Neural crest cell (in vitro differentiated cells): ENCODE measurements at places on chromosomes 2 and 18. TPM values are rescaled to one million over a fixed set of nuclear protein-coding genes. Genes with fewer than 3 reads are reported as not detected.
A peak's percentile ranks its signal among the peaks of the same experiment; 100 is the strongest.

DOK6 gene
- 3.6 and 4.0 TPM in 2 replicates for total RNA-seq

DNA sequence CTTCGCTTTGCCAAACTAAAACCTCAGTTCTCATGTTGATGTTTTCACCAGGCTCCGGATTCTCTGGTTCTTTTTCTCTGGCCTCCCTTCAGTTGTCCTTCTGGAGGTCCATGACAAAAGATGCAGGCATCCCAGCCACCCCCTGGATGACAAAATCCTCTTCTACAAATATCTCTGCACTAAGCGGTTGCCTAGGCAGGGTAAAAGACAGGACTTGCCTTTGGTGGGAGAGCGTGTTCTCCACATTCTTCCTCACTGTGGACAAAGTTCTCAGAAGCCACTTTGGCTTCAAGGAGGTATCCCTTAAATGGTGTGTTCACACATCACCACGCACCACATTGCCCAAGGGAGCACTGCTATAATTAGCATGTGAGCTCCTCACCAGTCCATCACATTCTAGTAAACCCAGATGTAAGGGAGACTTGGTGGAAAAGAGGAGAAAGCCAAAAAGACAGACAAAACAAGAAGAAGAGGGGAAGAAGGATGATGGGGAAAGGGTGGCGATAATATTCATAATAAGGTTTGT is 23.6 kb upstream of the MRPL33 start:
- no peak overlapping the region for H3K27ac ChIP-seq
- H3K4me3 ChIP-seq = no peak overlapping the region
- peaks cover 9% of the 10 kb centered on the region for H3K4me1 ChIP-seq
- no peak for DNase-seq
- H3K36me3 ChIP-seq = peaks cover 3% of the 10 kb centered on the region
- H3K27me3 ChIP-seq = peaks cover 33% of the 10 kb centered on the region

- DNase-seq = no peak
- no peak overlapping the region for H3K27ac ChIP-seq
- H3K4me3 ChIP-seq = no peak overlapping the region
- no peaks in the 10 kb centered on the region for H3K36me3 ChIP-seq
- no peaks in the 10 kb centered on the region for H3K27me3 ChIP-seq
- peaks cover 9% of the 10 kb centered on the region for H3K4me1 ChIP-seq
Measured at GRCh38 chr2:226703514-226703913, 96.1 kb downstream of the IRS1 start.

SERPINB12 gene
- not detected in 2 replicates for total RNA-seq

- no peaks in the 10 kb centered on the region for H3K36me3 ChIP-seq
- H3K4me1 ChIP-seq = peaks cover 6% of the 10 kb centered on the region
- H3K4me3 ChIP-seq = no peak overlapping the region
- H3K27me3 ChIP-seq = no peaks in the 10 kb centered on the region
Measured at GRCh38 chr18:44181951-44182747, 498.5 kb upstream of the SETBP1 start.

GRCh38 chr18:52598921-52599320 is 258.9 kb downstream of the DCC start:
- H3K4me3 ChIP-seq = no peak overlapping the region
- DNase-seq = no peak
- H3K4me1 ChIP-seq = peaks cover 9% of the 10 kb centered on the region

DNA sequence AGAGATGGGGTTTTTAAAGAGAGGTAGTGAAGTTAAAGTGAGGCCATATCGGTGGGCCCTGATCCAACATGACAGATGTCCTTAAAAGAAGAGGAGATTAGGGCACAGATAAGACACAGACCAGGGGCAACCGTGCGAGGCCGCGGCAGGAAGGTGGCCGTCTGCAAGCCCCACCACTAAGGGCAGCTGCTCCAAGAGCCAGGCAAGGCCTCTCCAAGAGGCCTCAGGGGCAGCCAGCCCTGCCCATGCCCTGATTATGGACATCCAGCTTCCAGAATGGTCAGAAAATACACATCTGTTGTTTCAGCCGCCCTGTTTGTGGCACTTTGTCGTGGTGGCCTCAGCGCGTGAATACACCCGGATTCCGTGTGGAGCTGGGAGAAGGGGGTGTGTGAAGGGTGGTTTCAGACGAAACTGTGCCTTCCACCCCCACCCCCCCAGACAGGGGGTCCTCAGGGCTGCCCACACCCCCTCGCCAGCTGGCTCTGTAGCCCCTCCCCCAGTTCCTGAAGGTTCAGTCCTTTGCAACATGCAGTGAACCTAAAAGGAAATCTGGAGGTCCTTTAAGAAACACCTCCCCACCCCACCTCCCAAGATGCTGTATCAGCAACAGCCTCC is 74.1 kb upstream of the SMAD7 start:
- DNase-seq = no peak
- H3K4me3 ChIP-seq = no peak overlapping the region
- H3K27ac ChIP-seq = no peak overlapping the region
- no peaks in the 10 kb centered on the region for H3K4me1 ChIP-seq
- no peaks in the 10 kb centered on the region for H3K36me3 ChIP-seq
- no peaks in the 10 kb centered on the region for H3K27me3 ChIP-seq

PROKR1 gene
- total RNA-seq = 0.09 and 0.16 TPM in 2 replicates

DNA sequence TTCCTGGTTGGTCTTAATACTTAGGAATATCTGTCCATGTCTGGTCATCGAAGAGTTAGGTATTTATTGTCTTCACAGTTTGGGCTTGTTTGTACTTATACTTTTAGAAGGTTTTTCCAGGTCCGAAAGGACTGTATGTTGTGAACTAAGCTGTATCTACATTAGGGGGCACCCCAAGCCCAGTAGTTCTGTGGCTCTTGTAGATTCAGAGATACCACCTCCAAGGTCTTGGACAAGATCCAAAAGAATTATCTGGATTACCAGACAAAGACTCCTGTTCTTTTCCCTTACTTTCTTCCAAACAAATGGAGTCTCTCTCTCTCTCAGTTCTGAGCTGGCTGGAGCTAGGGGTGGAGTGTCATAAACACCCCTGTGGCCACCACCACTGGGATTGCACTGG is 328.7 kb downstream of the ZNF804A start:
- H3K4me1 ChIP-seq = no peaks in the 10 kb centered on the region
- no peak overlapping the region for H3K27ac ChIP-seq
- no peak overlapping the region for H3K4me3 ChIP-seq
- no peaks in the 10 kb centered on the region for H3K27me3 ChIP-seq
- H3K36me3 ChIP-seq = peaks cover 6% of the 10 kb centered on the region

GRCh38 chr2:30629866-30630265 is 177.4 kb downstream of the CAPN13 start:
- H3K4me3 ChIP-seq = no peak overlapping the region
- DNase-seq = no peak
- no peaks in the 10 kb centered on the region for H3K4me1 ChIP-seq

DNA sequence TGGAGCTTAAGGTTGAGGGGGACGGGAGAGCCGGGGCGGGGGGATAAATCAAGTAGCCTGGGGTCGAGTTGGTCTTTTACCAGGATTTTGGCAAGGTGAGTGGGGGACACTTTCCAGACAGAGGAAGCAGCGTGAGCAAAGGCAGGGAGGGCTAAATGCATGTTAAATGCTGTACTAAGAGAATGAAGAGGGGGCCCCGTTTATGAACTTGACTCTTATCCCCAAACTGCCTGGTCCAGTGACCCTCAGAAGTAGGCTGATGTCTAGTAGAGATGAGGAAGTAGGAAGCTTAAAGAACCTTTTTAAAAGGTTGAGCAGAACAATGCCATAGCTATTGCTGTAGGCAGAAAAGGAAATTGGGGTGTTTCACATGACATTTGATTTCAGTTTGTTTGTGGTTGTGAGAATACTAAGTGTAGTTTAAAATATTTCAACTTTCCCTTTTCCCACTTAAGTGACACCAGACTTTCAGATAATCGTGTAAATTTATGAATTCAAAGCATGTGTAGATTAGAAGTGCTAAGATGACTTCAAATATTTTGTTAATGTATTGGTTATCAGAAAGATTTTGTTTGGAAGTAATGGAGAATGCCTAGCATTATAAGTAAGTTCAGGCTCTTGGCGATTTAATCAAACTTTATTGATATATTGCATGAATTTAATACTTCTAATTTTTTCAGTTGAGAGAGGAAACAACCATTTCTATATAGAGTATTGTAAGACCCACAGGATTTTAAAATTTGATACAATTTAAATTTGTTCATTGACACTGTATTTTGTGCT is 1.8 kb downstream of the REL start:
- H3K27ac ChIP-seq = no peak overlapping the region
- H3K36me3 ChIP-seq = no peaks in the 10 kb centered on the region
- H3K4me3 ChIP-seq = peak overlapping the region; percentile 93
- no peak for DNase-seq
